ENCODE measurements at places on chromosomes 1 and 21.

- DNase-seq, result no peak
Observed at GRCh38 chr1:210624722-210625121, 296.0 kb downstream of the HHAT start.

DNA sequence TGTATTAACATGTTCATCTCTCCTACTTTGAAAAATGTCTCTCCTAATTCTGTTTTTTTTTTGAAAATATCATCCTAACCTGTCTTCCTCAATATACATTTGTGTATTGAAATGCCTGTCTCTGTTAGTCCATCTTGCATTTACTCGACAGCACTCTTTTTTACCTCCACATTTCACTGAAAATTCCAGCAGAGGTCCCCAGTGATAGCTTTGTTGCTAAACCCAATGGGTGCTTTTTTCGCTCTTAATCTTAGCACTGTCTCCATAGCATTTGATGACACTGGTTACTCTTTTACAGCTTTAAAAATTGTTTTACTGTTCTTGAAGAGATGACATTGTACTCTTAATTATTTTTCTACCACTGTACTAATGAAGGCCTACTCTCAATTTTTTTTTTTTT is 10.8 kb downstream of the OSBPL9 start:
- no peak for DNase-seq

DNA sequence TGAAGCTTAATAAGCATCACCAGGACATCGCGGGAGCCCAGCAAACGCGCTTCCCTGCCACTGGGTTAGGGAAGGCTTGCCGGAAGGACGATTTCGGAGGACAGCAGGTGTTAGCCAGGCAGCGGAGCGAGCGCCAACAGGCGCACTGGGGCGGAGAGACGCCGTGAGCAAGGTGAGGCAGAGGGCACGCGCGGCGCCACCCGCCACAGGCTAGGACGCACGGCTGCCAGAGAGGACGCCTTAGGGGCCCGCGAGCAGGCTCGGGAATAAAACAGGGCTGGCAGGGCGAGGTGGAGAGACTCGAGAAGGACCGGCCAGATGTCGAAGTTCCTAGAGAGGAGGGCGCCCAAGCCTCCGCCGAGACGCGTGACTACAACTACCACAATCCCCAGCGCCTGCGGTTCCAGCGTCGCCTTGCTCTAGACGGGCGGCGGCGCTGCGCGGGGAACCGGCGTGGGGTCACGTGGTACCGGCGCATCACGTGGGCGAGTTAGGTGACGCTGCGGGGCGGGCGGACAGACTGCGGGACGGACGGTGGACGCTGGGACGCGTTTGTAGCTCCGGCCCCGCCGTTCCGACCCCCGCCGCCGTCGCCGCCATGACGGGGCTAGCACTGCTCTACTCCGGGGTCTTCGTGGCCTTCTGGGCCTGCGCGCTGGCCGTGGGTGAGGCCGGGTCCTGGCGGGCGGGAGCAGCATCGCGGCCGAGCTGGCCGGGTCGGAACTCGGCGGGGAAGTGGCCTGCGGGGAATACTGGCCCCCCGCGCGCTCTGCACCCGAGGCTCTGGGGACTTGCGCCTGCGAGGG is at the start of gene ATP6V0B:
Gene ATP6V0B, plus strand, starts transcription at position 518 of the 806 bp plus-strand sequence. Its CDS starts 81 bp downstream, at position 599.
- peak; percentile 92 for DNase-seq

GRCh38 chr1:163737261-163737660 is 415.5 kb downstream of the NUF2 start:
- no peak for DNase-seq

DNA sequence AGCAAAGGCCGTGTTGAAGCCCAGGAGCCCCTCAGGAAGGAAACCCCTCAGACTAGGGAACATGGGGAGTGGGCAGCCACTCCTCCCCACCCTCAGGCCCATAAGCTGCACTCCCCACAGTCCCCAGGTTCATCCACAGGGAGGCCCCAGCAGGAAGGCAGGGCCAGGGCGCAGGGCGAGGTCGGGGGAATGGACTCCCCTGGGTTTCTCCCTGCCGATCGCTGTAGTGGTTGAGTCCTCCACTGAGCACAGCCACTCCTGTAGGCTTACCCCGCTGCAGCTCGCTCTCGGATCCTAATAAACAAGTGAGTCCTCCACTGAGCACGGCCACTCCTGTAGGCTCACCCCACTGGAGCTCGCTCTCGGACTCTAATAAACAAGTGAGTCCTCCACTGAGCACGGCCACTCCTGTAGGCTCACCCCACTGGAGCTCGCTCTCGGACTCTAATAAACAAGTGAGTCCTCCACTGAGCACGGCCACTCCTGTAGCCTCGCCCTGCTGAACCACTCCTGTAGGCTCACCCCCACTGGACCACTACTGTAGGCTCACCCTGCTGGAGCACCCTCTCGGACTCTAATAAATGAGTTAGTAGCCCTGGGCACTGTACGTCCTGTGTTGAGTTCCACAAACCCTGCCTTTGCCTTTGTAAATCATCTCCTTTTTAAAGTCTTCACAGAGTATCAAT is 16.2 kb upstream of the COL18A1 start:
- DNase-seq, result no peak

DNA sequence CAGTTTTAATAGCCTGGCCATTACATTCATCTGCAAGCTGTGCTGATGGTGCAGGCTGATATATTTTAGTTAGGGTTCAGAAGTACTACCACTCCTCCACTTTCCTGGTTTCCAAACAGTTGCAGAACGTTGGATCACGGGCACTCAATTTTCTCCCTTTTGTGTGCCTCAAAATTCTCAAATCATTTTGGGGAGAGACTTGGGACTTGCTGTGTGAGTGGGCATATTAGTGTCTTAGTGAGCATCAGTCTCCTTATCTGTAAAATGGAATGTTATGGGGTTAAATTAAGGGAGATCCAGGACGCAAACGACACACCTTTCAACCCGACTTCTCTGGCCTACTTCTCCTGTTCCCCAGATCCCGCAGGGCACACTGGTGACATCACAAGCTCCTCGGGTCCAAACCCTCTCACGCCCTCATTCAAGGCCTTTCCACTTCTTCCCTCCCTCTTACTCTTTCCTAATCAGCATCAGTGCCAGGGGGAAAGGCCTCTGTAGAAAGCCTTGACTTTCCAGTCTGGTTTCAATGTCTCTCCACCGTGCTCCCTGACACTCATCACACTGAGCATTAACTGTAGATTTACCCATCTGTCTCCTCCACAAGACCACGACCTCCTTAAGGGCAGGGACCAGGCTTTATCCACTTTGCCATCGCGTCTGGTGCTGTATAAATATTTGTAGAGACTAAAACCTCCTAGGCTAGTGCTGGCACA is 1.2 kb downstream of the PIGP start:
- DNase-seq, result no peak

- no peak for DNase-seq
Observed at GRCh38 chr1:115982400-115982799, 6.1 kb downstream of the SLC22A15 start.

DNA sequence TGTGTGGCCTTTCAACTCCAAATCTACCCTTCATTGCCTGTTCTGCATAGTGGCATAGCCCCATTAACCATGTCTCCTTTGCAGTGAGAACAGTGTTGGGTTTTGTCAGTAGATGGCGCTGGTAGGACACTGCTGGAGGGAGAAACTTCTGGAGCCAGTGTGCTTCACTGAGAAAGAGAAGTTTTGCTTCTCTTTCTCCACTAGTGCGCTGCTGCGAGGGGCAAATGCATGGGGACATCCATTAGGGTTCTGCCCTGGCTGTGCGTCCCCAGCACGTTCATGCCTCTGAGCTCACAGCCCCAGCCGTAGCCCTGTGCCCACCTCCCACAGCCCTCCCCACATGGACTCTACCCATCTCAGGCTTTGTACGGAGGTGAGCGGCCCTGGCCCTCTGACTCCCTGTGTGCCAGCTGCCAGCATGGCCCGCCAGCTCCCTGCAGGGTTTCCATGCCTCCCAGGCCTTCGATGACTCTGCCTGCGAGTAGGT is 53.1 kb downstream of the RIMS3 start:
- peak; percentile 40 for DNase-seq

GRCh38 chr1:237269938-237270337 is 228.0 kb downstream of the RYR2 start:
- DNase-seq, result no peak

DNA sequence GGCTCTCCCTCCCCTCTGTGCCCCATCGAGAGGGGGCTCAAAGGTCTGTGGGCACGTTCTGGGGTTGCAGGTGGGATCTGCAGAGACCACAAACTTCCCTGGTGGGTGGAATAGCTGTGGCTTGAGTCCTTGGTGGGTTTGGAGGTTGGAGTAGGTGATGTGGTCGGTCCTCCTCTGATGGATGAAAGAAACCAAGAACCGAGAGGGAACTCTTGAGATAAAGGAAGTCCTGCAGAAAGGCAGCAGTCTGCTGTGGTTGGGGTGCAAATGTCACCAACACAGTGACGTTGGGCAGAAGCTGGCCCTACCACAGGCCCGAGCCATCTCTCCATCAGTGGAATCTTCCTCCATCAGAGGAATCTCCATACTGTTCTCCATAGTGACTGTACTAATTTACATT is 171.8 kb downstream of the FCRL5 start:
- DNase-seq, result no peak

- DNase-seq, result no peak
Observed at GRCh38 chr1:98661544-98662355, at the start of gene SNX7. Gene SNX7 (plus strand): TSS chr1:98661721. CDS start chr1:98661732, 11 bp downstream.

DNA sequence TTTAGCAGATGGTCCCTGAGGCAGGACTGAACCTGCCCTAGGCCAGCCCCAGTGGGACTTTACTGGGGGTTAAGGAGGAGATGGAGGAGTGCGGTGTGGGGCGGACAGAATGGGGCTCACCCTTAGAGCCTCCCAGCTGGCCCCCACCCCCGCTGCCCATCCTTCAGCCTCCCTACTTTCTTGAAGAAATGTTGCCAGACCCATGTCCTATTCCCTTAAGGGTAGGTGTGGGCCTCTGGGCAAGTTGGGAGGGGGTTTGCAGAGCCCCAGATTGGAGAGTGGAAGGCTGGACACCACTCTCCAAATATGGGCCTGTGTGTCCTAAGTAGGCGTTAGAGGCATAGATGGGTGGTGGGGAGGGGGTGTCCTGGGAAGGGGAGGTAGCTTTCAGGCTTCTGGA is 19.2 kb upstream of the EPS8L3 start:
- no peak for DNase-seq

DNA sequence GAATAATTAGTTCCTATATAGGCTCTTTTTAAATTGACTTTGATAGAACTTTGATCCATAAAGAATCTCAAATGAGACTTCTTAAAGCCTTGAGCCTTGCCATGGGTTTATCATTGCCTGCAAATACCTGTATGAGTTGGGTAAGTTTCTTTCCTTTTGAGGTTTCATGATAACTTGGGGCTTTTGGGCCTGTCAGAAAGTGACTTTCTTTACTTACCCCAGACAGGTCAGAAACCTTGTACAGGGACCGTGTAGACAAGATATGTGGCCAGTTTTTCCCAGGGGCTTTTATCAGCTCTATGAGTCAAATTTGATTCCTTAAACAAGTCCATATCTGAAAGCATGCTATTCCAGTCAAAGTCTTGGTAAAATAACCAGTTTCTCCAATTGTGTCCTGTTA is 17.3 kb downstream of the KCTD3 start:
- DNase-seq, result no peak

DNA sequence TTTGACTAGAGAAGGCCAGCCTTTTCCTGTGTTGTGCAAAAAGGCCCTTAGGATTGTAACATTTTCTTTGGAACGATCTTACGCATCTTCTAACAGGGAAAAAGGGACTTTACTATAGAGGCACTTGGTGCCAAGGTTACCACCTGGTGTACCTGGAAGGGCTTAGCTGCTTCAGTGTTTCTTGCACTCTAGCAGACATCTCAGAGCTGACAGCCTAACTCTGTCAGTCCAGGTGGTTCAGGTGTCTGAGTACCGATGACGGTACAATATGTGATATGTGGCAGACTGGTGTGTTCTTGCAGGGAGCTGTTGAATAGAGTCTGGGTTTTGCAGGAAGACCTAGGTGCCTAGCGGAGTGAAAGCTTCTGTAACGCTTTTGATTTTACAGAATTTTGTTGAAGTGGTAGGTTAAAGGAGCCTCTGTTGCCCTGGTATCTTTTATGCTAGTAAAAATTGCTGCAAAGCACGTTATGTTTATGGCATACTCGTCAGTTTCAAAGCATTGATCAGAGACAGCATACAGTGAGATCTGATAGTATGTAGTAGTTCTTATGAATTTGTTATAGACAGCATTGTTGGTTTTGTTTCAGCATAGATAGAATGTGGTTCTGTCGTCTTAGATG is 1.4 kb downstream of the MAGI3 start:
- DNase-seq, result no peak

- no peak for DNase-seq
Observed at GRCh38 chr1:232435729-232436128, 194.2 kb downstream of the SIPA1L2 start.

DNA sequence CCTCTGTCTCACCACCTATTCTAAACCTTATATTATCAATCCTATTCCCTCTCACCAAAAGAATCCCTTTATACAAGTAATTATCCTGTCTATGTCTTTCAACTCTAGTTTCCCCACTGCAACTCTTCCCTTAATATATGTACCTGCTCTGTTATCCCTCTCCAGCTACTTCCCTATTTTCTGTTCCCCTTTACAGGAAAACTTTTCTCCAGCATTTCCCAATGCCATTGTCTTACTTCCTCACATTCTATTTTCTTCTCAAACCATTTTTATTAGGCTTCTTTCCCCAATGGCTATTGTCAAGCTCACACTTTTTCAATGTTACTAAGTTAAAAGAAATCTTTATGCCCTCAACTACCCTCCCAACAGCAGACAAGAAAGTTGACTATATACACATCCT is 11.6 kb downstream of the DPYD start:
- DNase-seq, result no peak

- no peak for DNase-seq
Observed at GRCh38 chr1:107529511-107530149, 388.8 kb downstream of the NTNG1 start.

GRCh38 chr1:218480137-218480536 is 135.0 kb downstream of the TGFB2 start:
- no peak for DNase-seq

- no peak for DNase-seq
Observed at GRCh38 chr1:177471244-177471643, 300.5 kb downstream of the BRINP2 start.

GRCh38 chr21:33817663-33818451 is 97.7 kb downstream of the ATP5PO start:
- DNase-seq, result no peak

DNA sequence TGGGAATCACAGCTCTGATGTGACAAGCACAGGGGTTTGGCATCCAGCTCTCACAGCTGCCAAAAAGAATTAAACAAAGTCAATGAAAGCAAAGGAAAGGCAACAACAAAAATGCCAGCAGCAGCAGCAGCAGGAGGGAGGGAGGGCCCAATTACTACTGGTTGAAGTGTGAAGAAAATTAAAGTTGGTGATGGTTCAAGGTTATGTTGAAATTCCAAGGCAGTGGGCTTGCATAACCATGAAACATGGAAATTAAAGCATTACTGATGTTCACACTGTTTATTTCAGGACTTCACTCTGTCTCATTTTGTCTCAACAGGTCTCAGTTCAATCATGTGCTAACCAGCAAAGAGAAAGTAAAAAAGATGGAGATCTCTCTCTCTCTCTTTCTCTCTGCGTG is 220.3 kb upstream of the LYPLAL1 start:
- no peak for DNase-seq

All from activated CD4-positive, CD25-positive, alpha-beta regulatory T cell (primary cell).